CD4-positive, alpha-beta T cell treated with Interleukin-12 subunit alpha and Interleukin-12 subunit beta, for 1 hour (primary cell): ENCODE measurements at places on chromosomes 1 and 21.

GRCh38 chr1:7070389-7071029 lies 285.3 kb downstream of the CAMTA1 start:
- DNase-seq: peak; percentile 46

GRCh38 chr1:199064971-199065370 lies 426.1 kb downstream of the PTPRC start:
- no peak for DNase-seq

DNA sequence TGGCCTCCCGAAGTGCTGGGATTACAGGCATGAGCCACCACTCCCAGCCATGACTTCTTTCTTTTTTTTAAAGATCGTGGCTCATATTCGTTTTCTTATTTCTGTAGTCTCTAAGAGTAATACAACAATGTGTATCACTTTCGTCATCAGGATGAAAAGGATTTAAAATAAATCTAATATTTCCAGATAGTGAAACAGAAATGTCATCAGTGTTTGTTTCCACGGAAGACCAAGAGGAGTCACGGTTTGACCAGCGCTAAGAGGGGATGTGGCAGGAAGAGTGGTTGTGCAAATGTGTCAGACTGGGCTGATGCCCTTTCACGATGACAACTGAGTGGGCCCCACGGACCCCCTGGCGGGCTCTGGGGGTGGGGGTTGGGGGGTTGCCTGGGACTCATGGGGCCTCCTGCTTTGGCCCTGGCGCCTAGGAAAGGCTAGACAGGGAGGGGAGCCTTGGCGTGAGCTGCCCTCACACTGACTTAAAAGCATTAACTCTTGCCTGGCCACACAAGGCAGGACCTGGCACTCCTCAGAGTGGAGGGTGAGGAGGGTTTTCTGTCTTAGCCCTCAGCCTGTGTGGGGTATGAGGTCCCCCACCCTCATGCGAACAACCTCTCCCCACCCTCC lies 8.4 kb downstream of the SOX13 start:
- no peak for DNase-seq

- DNase-seq: no peak
Measured at GRCh38 chr1:53590531-53591515, 131.6 kb downstream of the DMRTB1 start.

GRCh38 chr1:18948048-18948912 lies 8.2 kb downstream of the IFFO2 start:
- peak; percentile 81 for DNase-seq

GRCh38 chr21:43716376-43717165 lies 2.4 kb upstream of the PDXK start:
- no peak for DNase-seq

DNA sequence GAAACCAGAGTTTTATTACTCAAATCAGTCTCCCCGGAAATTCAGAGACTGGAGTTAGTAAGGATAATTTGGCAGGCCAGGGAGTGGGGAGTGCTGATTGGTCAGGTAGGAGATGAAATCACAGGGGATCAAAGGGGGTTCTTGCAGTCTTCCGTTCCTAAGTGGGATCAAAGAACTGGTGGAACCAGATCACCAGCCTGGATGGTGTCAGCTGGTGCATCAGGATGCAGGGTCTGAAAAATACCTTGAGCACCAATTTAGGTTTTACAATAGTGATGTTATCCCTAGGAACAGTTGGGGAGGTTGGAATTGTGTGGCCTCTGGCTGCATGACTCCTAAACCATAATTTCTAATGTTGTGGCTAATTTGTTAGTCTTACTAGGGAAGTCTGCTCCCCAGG lies 1.4 kb upstream of the CD101 start:
- DNase-seq: no peak

- no peak for DNase-seq
Measured at GRCh38 chr1:234330843-234331215, 42.4 kb upstream of the COA6 start.

DNA sequence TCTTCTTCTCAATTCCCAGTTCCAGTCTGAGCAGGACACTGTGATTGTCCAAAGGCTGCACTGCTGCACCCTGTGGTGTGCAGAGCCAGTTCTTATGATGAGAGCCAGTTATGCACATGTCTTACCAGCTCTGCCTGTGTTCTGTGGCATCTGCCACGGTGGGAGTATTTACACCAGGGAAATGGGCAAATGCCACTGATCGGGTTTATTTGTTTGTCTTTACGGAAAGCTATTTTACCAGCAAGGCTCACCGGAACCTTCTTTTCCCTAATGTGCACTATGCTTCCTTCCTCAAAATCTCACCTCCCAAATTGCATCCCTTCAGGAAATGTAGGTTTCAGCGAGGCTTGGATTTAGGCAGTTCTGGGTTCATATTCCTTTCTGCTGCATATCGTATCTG lies 49.0 kb downstream of the EVA1C start:
- DNase-seq: no peak

GRCh38 chr1:15950763-15951295 lies 25.1 kb downstream of the ZBTB17 start:
- DNase-seq: peak; percentile 50

DNA sequence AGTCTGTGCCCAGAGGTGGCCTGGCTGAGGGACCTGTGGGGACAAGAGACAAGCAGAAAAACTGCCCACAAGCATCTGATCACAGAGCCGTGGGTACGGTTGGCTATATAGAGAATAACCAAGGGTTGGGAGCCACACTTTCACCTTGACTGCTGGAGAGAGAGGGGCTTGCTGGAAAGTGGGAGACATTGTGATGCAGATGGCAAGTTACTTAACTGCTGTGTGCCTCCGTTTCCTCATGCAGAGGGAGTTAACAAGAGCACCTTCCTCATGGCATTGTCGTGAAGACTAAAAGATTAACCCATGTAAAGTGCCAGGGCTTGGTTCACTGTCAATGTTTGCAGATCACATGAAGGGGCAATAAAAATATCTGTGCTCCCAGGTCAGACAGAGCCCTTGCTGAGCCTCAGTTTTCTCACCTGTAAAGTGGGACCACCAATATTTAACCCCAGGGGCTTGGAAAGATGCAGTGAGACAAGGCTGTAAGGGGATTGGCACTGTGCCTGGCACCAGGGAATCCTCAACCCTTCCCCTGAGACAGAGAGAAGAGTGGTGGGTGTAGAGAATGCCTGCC lies 52.8 kb downstream of the SDC3 start:
- DNase-seq: no peak

GRCh38 chr1:92679980-92680379 lies 104.9 kb downstream of the EVI5 start:
- no peak for DNase-seq

DNA sequence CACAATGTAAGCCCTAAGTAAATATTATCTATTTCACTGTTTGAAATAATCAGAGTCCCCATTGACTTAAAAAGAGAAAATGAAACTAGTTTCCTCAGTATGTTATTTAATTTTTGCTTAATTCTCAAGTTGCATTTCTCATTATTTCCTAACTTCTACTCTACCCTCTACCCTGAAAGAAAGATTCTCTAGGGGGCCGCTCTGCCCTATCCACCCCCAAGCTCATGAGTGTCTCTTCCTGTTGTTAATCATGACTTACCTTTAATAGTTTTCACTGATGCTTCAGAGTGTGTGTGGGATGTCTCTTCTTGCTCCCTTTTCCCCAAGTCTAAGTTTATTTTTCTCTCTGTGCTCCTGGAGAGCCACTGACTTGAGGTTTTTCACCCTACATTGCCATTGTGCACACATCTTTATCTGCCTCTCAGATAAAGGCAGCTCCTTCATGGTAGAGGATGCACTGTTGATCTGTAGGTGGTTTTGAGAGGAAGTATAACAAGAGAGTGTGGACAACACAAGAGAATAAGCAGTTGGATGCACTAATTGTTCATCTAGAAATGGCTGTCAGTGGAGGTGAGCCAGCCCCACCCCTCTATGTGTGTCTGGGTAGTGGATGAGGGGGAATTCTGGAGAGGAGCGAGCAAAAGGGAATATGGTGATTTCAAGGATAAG lies 261.7 kb downstream of the CHRM3 start:
- DNase-seq: no peak

DNA sequence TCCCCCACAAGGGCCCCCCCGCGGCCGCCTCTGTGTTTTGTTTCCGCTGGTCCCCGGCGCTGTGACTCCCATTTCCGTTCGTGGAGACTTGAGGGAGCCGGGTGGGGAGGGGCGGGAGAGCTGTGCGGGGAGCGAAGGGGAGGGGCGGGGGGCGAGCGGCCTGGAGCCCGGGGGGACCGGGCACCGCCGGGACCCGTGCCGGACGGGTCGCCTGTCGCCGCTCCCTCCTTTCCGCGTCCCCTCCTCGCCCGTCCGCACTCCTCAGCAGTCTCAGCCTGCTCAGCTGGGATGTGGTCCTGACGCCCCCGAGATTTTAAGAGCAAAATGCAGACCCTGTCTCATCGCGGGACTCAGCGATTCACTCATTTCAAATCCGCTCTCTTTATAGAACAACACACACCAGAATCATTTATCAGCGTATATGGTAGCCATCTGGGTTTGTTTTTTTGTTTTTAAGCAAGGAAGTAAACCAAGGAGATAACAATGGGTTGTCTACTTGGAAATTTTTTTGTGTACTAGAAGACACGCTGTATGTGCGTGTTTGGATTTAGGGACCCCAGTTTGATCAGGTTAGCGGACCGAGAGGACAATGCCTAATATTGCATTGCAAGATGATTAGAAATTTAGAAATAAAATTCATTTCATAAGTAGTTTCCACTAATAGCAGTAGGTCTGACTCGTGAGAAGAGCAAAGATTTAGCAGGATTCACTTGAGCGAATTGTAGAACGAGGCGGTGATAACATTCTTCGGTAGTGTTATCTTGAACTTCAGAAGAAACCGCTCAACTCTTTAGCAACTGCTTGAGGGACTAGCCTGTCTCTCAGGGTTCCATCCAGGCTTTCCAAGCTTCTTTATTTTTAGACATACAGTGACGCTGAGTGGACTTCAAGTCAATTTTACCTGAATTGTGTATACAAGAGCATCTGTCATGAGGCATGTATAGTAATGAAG lies 1.1 kb downstream of the GABPA start:
- DNase-seq: peak; percentile 78

GRCh38 chr21:42102526-42102925 lies 31.4 kb downstream of the UMODL1 start:
- DNase-seq: no peak

GRCh38 chr1:236468625-236469024 lies 55.2 kb upstream of the LGALS8 start:
- DNase-seq: no peak

DNA sequence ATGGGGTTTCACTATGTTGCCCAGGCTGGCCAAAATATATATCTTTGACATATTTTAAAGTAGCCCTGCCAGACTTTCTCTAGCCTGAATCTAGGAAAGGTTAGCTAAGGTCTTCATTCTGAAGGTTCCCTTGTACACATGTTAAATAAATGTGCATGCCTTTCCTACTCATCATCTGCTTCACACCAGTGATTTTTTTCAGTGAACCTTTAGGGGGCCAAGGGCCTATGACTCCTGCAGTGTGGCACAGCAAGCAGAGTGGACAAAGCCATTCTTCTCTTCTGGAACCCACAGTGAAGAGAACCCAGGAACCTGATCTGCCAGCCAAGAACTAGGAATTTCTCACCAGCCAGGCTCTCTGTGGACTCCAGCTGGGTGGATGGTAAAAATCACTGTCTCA lies 22.9 kb downstream of the CBR1 start:
- no peak for DNase-seq

DNA sequence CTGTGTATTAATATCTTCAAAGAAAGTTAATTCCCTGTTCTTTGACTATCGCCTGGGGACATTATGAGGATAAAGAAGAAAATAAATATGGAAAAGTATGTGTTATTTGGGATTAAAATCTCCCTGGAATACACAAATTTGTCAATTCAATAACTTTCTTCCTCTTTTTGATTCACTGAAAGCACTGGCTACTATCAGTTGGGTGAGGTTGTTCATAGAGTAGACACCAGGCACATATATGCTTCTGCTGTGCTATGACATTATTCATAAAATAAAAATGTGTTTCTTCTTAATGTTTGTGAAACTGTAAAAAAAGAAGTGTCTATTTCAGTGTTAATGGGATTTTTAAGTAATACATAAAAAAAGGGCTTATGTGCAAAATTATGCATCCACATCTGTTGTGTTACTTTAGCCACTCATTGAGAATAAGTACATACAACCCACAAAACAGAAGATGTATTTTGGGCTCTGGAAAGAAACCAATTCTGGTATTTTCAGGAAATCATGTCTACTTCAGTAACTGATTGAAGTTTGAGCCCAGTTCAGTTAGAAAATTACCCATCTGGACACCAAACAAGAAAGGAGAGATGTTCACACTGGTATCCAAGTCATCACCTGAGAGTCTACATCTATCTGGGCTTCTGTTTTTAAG lies 169.4 kb downstream of the GABPA start:
- DNase-seq: no peak

DNA sequence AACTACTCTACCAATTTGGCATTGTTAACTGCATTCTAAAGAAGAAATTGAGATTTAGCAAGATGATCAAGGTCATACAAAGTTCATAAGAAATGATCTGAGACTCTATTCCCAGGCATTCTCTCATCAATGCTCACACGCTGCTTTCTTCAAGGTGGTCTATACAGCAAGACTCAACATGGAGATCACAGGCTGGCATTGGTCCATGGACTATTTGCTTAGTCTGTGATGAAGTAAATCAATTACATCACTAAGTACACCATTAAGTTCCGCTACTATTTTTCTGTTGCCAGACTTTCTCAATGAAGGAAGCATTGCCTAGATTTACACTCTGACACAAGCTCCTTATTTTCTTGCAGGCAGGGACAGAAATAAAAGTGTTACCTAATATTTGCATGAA lies 51.9 kb upstream of the CYP2J2 start:
- DNase-seq: no peak

DNA sequence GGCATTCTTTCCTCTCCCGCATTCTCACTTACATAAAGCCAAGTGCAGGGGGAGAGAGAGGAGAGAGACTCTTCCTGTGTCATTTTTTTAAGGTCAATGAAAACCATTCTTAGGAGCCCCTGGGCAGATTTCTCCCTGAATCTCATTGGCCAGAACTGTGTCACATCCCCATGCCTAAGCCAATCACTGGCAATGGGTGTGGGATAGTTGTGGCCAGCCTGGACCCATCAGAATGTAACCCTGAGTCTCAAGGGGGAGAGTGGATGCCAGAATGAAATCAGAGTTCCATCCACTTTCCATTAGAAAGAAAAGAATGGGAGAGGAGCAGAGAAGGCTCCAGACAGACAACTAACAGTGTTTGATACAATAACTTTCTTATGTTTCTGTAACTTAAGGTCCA lies 31.2 kb upstream of the COQ8A start:
- DNase-seq: no peak

- DNase-seq: no peak
Measured at GRCh38 chr1:119715542-119715941, 3.8 kb downstream of the PHGDH start.

DNA sequence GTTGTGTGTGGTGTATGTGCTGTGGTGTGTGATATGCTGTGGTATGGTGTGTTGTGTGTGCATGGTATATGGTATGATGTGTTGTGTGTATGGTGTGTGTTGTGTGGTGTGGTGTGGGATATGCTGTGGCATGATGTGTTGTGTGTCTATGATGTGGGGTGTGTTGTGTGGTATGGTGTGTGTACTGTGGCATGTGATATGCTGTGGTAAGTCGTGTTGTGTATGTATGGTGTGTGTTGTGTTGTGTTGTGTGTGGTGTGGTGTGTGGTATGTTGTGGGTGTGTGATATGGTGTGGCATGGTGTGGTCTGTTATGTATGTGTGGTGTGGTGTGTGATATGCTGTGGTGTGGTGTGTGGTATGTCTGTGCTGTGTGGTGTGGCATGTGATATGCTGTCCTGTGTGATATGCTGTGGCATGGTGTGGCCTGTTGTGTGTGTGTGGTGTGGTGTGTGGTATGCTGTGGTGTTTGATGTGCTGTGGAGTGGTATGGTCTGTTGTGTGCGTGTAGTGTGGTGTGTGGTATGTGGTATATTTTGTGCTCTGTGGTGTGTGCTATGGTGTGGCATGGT lies 318.0 kb downstream of the PTPRU start:
- DNase-seq: no peak
